ENCODE measurements at places on chromosomes 6 and 20.
A peak's percentile ranks its signal among the peaks of the same experiment; 100 is the strongest.

- H3K4me1 ChIP-seq: no peaks in the 10 kb centered on the region
- H3K36me3 ChIP-seq: no peaks in the 10 kb centered on the region
- no peak for DNase-seq
- H3K27me3 ChIP-seq: no peaks in the 10 kb centered on the region
Measured at GRCh38 chr20:9474835-9475415, 39.5 kb upstream of the LAMP5 start.

DNA sequence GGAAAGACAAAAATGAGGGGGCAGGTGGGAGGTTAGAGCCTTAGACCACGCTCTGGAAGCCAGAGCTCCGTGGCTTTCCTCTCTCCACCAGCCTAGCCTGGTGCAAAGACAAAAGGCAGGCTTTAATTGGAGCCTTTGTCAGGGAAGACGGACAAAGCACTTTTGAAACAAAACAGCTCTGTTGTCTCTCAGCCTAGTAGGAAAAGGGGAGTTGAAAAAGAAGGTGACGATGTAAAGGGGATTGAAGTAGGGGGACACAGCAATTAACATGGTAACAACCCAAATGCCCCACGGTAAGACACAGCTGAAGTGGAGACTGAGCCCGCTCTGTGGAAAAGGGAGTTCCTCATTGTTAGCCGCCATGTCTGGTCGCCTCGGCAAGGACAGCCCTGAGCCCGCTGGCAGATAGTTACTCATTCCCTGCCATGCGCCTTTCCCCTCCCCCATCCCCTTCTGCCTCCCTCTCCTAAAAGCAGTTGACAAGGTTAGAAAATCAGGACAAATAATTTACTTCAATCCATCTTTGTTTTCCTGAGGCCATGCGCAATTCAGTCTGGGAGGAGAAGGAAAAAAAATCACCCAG, 93.0 kb downstream of the TCP11 start:
- peaks cover 1% of the 10 kb centered on the region for H3K36me3 ChIP-seq
- H3K27ac ChIP-seq: peak overlapping the region; percentile 42
- no peak for DNase-seq
- H3K27me3 ChIP-seq: no peaks in the 10 kb centered on the region
- H3K4me3 ChIP-seq: no peak overlapping the region

DNA sequence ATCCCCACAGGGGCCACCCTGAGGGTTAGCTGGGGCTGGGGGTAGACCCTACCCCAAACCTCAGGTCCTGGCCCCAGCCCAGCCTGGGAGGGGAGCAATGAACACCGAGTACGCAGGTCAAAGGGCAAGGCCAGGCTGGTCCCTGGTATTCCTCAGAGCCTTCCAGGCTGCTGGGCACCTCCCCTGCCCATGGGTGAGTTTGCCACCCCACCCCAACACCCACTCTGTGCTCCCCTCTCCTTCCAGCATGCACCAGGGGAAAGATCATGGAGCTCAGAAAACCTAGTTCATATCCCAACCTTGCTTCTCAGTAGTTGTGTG, 103.9 kb upstream of the FOXP4 start:
- no peak overlapping the region for H3K27ac ChIP-seq
- no peaks in the 10 kb centered on the region for H3K36me3 ChIP-seq
- H3K27me3 ChIP-seq: peaks cover 31% of the 10 kb centered on the region
- no peak for DNase-seq
- no peak overlapping the region for H3K4me3 ChIP-seq
- H3K4me1 ChIP-seq: peaks cover 41% of the 10 kb centered on the region

GRCh38 chr6:56860475-56860874, 94.4 kb upstream of the BEND6 start:
- H3K4me1 ChIP-seq: no peaks in the 10 kb centered on the region
- H3K4me3 ChIP-seq: no peak overlapping the region
- no peaks in the 10 kb centered on the region for H3K36me3 ChIP-seq
- H3K27me3 ChIP-seq: peaks cover 48% of the 10 kb centered on the region

DNA sequence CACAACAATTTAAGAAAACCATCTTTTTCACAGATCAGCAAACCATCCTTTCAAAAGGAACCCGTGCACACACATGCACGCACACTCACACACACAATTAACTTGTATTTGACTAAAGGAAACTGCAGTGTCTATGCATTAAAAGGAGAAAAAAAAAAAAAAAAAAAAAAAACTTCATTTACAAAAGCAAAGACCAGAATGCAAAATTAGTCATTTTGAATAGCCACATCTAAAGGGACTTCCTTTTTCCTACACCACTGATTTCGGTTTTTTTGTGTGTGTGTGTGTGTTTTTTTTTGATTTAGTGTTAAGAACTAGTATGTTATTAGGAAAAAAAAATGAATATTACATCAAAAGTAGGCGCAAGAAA, 6.3 kb downstream of the ZMYND8 start:
- no peak overlapping the region for H3K4me3 ChIP-seq
- peaks cover 35% of the 10 kb centered on the region for H3K4me1 ChIP-seq
- no peak for DNase-seq

- peaks cover 5% of the 10 kb centered on the region for H3K36me3 ChIP-seq
- DNase-seq: no peak
- H3K4me1 ChIP-seq: peaks cover 23% of the 10 kb centered on the region
- H3K27me3 ChIP-seq: no peaks in the 10 kb centered on the region
- H3K4me3 ChIP-seq: no peak overlapping the region
Measured at GRCh38 chr20:41181567-41181966, 44.2 kb downstream of the PLCG1 start.

DNA sequence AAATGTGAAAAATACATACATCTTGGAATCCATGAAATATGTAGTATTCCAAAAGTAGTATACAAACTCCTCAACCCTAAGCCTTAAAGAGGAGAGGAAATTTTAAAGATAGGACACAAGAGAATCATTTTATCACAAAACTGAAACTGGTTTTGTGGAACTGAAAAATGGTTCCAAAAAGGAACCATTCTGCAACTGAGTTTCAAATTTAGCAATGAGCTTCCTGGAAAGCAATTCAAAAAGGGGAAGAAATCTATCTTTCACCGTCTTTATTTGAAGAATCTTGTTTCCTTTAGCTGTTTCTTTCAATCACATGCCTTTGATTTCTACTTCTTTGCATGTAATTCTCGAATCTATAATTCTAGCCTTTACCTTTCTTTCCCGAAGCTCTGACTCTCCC, 32.2 kb upstream of the LAMP5 start:
- no peaks in the 10 kb centered on the region for H3K36me3 ChIP-seq
- DNase-seq: no peak
- no peak overlapping the region for H3K27ac ChIP-seq
- H3K4me1 ChIP-seq: no peaks in the 10 kb centered on the region
- H3K4me3 ChIP-seq: no peak overlapping the region

DNA sequence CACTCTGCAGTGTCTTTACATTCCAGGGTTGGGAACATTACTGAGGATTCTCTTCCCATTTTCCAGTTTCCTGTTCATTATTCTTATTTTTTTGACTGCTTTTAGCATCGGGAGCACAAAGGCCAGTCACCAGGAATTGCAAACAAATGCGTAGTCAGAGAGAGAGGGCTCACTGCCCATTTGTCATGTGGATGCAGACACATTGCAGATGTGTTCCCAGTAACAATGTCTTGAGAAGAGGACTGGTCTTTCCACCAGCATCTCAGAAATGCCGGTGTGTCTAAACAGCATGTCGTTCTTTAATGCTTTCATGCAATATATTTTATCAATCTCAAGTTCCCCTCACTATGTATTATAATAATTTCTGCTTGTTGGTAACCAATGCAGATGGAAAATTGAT, 952 bp upstream of the TAAR6 start:
- no peaks in the 10 kb centered on the region for H3K36me3 ChIP-seq
- no peak for DNase-seq
- H3K4me1 ChIP-seq: no peaks in the 10 kb centered on the region
- peaks cover 82% of the 10 kb centered on the region for H3K27me3 ChIP-seq
- H3K4me3 ChIP-seq: no peak overlapping the region

DNA sequence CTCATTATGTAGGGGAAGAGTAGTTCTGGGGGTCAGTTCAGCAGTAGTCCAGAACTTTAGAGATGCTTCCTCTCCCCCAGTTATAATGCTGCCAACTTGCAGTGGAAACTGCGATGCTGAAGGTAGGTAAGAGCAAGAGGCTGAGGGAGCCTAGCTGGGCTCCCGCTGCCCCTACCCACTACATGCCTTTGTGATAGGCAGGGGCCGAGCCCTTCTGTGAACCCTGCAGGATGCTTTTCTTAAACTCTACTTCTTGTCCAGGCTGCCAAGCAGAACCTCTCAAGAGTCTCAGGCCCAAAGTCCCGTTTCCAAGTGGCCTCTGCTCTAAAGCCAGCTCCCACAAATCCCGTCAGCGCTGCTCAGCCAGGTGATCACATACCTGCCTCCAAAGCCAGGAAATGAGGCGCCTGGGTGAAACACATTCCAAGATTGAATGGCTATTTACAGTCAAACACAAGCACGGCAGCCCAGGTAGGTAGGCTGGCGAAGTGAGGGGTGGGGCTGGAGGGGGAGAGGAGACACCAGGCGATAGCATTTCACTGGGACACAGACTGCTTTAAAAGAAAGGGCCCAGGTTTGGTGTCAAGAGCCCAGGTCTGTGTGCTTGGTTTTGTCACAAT, 150.7 kb downstream of the CD24 start:
- peaks cover 20% of the 10 kb centered on the region for H3K27me3 ChIP-seq
- no peaks in the 10 kb centered on the region for H3K4me1 ChIP-seq
- H3K4me3 ChIP-seq: no peak overlapping the region
- no peak for DNase-seq
- no peaks in the 10 kb centered on the region for H3K36me3 ChIP-seq
- H3K27ac ChIP-seq: no peak overlapping the region

- no peak overlapping the region for H3K4me3 ChIP-seq
- no peak for DNase-seq
- peaks cover 34% of the 10 kb centered on the region for H3K27me3 ChIP-seq
Measured at GRCh38 chr6:105194106-105194505, 14.3 kb upstream of the POPDC3 start.

- no peak for DNase-seq
- H3K36me3 ChIP-seq: peaks cover 16% of the 10 kb centered on the region
- peak overlapping the region; percentile 93 for H3K4me3 ChIP-seq
- peaks cover 28% of the 10 kb centered on the region for H3K4me1 ChIP-seq
- H3K27me3 ChIP-seq: no peaks in the 10 kb centered on the region
Measured at GRCh38 chr6:43428874-43429273, 1.5 kb downstream of the ABCC10 start.

DNA sequence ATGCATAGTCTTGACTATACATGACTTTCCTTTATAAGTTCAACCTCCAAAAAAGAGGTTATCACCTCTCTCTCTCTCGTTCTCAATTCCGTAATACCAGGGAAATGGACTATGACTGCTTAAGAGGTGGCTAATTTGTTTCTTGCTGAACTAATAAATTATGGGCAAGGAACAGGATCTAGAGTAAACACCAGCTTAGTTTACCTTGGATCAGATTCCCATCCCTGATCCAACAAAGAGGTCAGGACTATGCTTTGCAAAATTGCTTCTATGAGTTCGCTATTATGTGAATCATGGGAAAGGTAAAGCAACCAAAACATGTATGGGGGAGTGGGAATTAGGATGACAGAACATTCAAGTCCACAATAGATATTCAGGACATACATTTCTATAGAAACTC, 630.7 kb downstream of the HACE1 start:
- no peaks in the 10 kb centered on the region for H3K36me3 ChIP-seq
- no peaks in the 10 kb centered on the region for H3K4me1 ChIP-seq
- H3K27me3 ChIP-seq: no peaks in the 10 kb centered on the region
- H3K27ac ChIP-seq: no peak overlapping the region
- H3K4me3 ChIP-seq: no peak overlapping the region
- DNase-seq: no peak

- H3K27ac ChIP-seq: peak overlapping the region; percentile 99
- peaks cover 31% of the 10 kb centered on the region for H3K36me3 ChIP-seq
- H3K4me1 ChIP-seq: peaks cover 75% of the 10 kb centered on the region
- H3K4me3 ChIP-seq: peak overlapping the region; percentile 47
- no peaks in the 10 kb centered on the region for H3K27me3 ChIP-seq
Measured at GRCh38 chr20:51500936-51501335, 41.6 kb downstream of the NFATC2 start.
